ENCODE measurements at places on chromosomes 5 and 9.

GRCh38 chr5:138635265-138635664, 60.1 kb upstream of the HSPA9 start:
- DNase-seq = no peak

DNA sequence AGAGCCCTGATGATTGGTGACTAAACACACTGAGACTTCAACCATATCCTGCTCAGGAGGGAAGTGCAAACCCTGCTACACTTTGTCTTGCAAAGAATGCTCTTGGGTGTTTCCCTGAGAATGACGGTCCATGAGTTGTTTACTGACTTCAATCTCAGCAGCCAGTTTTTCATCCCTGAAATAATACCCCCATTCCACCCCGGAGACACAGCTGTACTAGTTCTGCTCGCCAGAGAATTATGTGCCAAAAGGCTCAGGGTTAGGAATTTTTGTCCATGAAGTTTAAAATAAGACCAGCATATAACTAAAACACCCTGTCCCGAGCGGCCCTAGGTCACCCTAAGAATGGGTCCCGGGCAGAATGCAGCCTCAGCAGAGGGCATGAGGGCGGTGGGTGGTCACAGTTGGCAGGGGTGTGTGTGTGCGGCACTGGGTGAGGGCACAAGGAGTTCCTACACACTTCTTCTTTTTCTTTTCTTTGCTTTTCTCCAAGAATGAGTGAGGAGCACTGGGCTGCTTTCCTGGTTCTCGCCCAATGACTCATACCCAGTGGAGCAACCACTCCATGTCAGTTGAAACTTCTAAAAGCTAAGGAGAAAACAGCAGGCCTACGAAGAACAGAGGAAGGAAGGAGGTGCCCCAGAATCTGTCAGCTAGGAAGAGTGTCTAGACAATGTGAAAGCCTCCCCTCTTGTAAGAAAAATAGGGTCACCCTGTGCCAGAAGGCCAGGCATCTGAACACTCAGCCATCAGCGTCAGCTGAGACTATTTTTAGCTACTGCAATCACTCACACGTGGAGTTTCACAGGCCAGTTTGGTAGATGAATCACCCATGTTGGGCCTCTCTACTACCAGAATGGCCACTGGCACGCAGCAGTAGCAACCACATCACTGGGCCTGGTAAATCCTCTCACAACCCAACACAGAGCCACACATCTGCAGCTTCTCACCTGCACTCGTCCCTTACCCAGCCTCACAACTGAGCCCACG, 105.9 kb downstream of the DPYSL3 start:
- DNase-seq = no peak

DNA sequence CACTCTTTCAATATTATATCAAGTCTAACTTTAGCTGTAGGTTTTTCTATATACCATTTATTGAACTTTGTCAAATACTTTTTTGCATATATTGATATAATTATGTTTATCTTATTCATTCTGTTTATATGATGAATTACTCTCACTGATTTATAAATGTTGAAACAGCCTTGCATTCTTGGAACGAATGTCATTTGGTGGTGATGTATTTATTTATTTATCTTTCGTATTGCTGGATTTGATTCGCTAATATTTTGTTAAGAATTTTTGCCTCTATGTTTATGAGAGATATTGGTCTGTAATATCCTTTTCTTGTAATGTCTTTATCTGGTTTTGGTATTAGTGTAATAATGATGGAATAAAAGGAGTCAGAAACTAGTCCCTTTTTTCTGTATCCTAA, 563.9 kb downstream of the ANXA1 start:
- DNase-seq = no peak

DNA sequence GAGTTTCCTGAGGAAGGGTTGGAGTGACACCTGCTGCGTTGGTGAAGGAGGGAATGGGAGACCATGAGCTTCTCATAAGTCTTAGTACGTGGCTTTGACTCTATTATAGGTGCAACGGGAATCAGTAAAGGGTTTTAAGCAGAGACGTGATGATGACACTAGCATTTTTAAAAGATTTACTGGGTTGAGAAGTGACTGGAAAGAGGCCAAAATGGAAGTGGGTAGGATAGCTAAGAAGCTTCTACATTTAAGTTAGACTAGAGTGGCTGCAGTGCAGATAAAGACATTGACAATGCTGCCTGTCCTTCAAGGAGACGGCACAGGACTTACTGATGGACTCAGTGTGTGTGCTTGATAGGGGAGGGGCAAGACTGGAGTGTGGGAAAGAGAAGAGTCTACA, 6.2 kb downstream of the GAPT start:
- DNase-seq = no peak

DNA sequence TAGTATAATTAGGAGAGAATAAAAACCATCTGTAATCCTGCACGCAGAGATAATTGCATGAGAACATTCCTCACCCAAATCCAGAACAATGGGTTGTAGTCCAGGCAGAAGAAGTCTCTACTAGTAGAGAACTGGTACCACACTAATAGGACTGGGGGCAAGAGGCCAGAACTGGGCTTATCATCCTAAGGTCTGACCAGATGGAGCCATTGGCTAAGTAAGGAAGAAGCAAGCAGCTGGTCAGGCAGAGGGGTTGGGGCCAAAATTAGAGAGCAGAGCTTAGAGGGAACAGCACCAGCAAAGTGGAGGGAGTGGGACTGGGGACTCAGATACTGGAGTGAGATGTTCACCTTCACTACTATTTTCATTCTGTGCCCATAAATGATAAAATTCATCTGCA, 35.4 kb upstream of the MAP1B start:
- DNase-seq = no peak

- DNase-seq = no peak
These were observed 97.7 kb downstream of the SLC1A3 start for GRCh38 chr5:36704131-36704530.

GRCh38 chr5:68641211-68641610, 425.7 kb downstream of the PIK3R1 start:
- DNase-seq = no peak

DNA sequence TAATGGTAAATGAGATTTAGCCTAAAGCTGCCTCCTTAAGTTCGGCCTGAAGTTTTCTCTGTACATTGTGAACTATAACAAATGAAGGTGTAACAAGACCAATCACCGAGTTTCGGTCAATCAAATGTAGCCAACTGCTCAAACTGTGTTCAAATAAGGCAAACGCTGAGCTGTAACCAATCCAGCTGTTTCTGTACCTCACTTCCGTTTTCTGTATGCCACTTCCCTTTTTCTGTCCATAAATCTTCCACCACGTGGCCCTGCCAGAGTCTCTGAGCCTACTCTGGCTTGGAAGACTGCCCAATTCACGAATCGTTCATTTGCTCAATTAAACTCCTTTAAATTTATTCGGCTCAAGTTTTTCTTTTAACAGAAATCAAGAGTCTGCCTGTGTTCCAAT, 193.5 kb upstream of the KLF9 start:
- DNase-seq = no peak

DNA sequence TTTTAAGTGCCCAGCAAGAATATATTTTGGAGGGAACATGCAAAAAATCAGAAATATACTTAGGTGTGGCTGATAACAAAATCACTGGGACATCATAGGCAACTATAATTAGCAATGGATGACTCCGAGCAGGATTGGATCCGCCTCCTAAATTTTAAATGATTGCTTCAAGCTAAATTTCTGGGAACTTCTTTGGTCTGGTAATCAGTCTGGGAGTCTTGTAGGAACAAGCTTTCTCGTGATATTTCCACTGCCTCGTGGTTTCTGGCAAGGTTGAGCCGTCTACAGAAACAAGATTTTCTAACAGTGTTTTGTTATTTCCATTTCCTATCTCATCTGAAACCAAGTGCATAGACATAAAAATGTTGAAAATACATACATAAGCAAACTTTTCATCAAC, 232.6 kb downstream of the BNC2 start:
- DNase-seq = no peak

DNA sequence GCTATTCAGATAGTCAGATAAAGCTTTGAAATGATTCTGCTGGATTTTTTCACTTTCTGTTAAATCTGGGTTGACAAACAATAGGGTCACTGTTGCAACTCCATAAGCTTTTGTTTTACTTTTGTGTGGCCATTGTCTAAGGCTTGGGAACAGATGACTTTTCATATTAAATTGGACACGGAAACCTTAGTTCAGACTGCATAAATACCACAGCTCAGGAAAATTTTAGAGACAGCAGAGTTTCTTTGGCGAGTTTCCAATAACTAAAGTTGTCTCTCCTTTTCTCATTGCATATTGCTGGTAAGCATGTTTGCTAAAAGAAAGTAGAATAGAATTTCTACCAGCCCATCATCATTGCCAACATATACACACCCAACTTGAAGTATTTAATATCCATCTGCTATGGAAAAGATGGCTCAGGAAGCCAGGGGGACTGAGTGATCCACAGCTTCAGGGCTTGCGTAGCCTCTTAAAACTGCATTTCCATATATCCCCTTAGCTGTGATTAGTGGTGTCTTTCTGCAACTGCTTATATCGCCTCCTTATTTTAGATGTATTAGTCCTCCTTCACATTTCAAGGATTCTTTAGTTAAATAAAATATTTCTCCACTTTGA, 168.2 kb downstream of the ARHGAP26 start:
- DNase-seq = no peak

DNA sequence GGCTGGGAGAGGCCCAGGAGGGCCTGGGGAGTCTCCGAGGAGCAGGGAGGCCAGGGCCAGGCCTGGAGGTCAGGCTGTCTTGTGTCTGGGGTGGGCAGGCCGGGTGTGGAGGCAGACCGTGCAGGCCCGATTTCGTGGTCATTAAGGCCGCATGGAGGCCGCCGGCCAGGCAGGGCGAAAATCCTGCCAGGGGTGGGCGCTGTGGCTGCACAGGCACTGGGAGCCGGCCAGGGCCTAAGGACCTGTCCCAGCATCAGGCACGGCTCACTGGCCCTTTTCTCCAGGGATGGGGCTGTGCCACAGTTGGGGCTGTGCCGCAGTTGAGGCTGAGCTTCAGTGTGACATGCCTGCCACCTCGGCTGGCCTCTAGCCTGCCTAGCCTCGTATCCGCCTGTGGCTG, 35.9 kb downstream of the ASS1 start:
- no peak for DNase-seq

- no peak for DNase-seq
These were observed 94.0 kb downstream of the PPARGC1B start for GRCh38 chr5:149824120-149824519.

DNA sequence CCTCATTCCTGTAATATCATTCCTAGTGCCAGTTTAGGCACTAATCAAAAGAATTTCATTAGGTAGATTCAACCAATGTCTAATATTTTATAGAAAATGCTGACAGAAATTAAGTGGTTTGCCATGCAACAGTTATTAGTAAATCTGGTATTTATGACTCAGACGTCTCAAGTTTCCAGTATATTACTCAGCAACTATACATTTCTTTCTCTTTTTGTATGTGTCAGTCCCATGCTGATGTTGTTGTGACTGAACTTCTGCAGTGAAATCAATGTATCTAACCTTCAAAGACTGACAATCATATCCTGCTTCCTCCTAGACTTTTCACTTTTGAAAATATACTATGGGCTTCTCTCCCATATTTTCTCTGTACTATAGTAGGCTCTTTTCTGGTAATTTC, 822.5 kb downstream of the NR2F1-AS1 start:
- DNase-seq = no peak

GRCh38 chr9:801399-802071, 40.0 kb upstream of the DMRT1 start:
- DNase-seq = no peak

DNA sequence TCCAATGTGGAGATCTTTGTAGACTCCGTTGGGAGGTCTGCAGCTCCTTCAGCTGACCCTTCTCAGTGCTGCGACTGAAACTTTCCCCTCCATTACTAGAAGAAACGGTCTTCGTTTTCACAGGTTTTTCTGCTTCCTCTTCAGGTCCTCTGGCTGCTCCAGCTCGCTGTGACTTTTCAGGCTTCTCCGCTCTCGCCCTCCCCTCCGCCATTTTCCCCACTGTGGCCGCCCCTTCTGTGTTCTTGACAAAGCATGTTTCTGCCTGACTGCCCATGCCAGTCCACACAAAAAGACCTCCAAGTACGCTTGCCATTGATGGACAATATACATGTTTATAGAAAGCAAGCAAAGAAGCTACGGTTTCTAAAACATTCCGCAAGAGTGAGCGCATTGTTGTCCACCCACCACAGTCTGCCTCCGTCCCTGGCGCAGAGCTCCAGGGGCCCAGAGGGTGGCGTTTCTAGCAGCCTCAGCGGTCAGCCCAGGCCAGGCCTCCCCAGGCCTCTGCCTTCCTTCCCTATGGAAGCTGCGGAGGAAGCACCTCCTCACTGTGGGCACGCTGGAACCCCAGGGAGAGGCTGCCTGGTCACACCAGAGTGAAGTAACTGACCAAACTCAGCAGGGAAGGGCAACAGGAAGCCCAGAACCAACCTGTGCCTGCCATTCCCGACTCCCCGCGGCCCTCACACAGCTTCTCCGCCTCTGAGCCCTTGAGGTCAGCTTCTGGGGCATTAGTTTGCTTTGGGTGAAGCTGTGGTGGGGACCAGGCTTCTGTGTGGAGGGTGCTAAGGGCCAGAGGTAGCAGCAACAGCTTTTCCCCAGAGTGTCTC, 19.9 kb upstream of the S1PR3 start:
- no peak for DNase-seq

DNA sequence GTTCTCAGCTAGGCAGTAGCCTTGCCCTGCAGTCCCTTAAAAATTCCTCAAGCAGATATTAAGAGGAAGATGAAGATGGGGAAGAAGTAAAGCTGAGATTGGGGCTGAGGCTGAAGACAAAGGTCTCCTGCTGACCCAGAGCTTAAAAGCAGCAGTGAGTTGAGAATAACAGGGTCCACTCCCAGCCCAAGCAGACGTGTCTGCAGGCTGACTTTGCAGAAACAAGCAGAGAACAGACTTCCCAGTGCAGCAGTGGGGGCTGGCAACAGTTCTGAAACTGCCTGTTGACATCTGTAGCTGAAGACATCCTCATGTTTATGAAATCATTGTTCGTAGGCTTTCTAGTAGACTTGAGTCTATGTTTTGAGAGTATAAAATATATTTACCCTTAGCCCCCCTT, 1.1 kb downstream of the CTXN3 start:
- no peak for DNase-seq

DNA sequence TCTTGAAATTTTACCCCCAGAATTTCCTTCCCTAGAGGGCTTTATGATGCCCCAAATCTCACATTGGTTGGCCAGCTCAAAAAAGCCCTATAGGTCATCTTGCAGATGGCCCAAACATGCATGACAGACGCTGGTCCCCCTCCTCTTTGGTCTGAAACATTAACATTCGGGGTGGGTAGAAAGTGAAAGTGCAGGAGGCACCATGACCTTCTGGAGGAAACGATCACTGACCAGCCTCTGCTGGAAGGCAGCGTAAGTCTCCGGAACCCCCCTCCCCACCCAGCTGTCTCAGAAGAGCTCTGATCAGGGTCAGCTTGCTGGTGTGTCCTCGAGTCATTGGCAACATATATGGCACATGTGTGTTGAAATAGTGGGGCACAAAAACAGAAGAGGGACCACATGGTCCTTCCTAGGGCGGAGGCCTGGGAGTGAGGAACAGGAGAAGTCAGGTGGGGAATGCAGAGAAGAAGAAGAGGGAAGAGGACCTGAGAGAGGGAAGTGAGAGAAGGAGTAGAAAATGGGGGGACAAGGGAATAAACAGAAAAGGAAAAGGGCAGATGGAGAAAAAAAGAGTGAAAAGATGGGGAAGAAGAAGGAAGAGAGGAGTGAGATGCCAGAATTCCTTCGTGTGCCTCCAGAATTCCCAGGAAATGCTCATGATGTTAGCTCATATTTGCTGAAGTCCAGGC, 46.2 kb downstream of the IL31RA start:
- DNase-seq = no peak

- no peak for DNase-seq
These were observed 80.6 kb downstream of the COL23A1 start for GRCh38 chr5:178509491-178510057.

Data from SK-N-MC (cell line).